ENCODE measurements at places on chromosomes 5 and 9. TPM values are rescaled to one million over a fixed set of nuclear protein-coding genes. Genes with fewer than 3 reads are reported as not detected.

The SLIT3 gene
- total RNA-seq: 40.2 TPM

- no peak for DNase-seq
Observed at GRCh38 chr9:105912863-105913516, 218.6 kb downstream of the TMEM38B start.

- no peak for DNase-seq
Observed at GRCh38 chr9:8382777-8383527, 583.4 kb upstream of the DMAC1 start.

- no peak for DNase-seq
Observed at GRCh38 chr9:130414081-130414731, 30.6 kb upstream of the ASS1 start.

The PCDHA2 gene
- total RNA-seq: 0.99 TPM

- peak; percentile 86 for DNase-seq
Observed at GRCh38 chr5:149730620-149731331, 666 bp downstream of the PPARGC1B start.

- no peak for DNase-seq
Observed at GRCh38 chr9:93950619-93951601, 4.2 kb downstream of the BARX1 start.

The CDH6 gene
- total RNA-seq: 792 TPM

- DNase-seq: no peak
Observed at GRCh38 chr5:174623433-174624019, 100.9 kb upstream of the MSX2 start.

Data from osteocyte (in vitro differentiated cells).